ENCODE measurements at places on chromosomes 2 and 18.

DNA sequence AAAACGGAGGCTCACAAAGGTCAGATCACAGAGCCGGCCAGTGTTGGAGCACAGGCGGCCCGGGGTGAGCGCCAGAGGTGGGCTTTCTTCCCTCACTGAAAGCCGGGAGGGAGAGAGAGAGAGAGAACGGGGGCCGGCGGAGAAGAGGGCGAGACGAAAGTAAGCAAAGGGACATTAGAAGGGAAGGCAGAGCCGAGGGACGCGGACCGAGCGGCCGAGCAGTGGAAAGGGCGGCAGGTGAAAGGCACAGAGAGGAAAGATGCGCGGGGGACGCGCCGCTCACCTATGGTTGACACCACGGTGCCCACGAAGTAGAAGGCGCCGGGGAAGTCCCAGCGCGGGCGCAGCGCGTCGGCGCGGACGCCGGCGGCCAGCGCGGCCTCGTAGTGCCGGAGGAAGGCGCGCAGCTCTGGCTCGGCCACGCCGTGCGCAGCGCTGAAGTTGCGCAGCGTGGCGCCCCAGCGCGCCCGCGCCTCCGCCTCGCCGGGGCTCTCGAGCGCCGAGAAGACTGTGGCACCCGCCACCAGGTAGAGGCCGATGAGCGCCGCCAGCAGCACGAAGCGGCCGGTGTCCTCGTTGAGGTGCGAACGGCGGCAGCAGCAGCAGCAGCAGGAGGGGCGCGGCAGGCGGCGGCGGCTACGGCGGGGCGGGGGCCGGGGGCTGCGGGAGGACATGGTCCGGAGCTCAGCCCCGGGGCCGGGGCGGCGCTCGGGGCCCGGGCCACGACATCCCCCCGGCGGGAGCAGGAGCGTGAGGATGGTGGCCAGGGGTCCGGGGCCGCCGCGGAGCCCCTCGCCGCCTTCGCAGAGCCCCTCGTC, 166.9 kb downstream of the MSH2 start:
- peak; percentile 23 for ATAC-seq

DNA sequence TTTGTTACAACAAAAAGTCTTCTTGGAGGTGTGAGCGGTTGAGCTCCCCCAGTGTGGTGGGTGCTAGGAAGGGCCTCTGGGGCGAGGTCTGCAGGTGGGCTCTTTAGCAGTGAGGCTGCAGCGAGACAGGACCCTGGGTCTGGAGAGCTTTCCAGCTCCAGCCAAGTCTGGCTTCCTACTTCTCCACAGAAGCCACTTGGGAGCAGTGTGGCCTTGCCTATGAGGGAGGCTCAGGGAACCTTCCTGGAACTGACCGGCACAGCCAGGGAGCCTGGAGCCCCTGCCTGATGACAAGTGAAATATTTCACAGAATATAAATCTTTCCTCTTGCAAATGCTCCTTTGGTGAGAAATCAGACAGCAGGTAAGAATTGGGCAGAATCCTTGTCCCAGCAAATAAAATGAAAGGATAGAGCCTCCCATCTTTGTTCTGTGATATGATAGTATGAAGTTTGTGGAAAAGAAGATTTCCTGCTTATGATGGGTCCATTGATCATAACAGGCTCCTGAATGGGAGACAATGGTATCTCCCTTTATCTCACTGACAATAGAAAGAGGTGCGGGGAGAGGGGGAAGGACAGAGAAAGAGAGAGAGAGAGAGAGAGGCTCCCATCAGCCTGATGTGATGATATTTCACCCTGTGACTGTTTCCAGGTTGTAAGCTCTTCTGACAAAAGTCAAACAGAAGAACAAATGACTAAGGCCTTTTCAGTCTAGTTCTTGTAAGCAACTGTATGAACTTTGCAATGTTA, 289.8 kb upstream of the SPRED2 start:
- ATAC-seq, result peak; percentile 100

GRCh38 chr2:35365859-35366258, 989.7 kb upstream of the CRIM1 start:
- ATAC-seq, result no peak

DNA sequence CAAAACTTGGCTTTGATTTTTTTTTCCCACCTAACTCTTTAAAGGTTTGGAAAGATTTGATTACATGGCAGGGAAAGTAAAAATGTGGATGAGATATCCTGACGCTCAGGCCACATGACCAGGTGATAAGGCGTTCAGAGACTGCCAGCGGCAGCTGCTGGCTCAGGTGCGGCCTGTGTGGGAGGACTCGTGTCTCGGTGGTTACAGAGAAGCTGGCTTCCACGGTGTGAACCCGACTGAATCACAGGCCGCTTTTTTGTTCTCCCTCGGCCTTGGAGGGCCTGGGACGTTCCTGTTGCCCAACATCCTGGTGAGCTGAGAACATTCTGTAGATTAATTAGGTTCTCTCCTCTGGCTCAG, 124.2 kb upstream of the ZNF516 start:
- ATAC-seq, result no peak

DNA sequence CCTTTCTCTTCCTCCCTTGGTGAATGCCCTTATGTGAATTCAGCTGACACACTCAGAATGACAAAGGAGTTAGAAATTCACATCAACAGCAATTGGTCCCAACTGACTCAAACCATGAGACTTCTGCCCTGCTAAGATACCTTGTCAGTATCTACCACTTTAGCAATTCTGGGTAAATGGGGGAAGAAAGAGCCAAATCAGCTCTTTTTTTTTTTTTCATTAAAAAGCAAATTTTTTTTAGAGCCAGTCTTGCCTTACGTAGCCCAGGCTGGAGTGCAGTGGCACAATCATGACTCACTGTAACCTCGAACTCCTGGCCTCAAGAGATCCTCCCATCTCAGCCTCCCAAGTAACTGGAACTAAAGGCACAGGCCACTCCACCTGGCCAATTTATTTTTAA, 1.7 kb upstream of the PPP4R1 start:
- ATAC-seq, result no peak

DNA sequence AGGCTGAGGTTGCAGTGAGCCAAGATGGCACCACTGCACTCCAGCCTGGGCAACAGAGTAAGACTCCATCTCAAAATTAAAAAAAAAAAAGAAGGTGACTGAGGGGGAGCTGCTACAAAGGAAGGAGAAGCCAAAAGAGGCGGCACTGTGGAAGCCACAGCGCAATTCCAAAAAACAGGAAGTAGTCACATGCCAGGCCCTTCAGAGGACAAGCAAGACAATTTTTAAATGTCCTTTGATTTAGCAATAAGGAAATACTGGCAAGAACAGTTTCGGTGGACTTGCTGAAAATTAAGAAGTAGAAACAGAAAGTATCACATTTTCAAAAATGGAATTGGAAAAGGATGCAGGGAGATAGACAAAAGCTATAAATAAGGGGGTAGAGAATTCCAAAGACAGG, 122.8 kb downstream of the OSBPL1A start:
- no peak for ATAC-seq

DNA sequence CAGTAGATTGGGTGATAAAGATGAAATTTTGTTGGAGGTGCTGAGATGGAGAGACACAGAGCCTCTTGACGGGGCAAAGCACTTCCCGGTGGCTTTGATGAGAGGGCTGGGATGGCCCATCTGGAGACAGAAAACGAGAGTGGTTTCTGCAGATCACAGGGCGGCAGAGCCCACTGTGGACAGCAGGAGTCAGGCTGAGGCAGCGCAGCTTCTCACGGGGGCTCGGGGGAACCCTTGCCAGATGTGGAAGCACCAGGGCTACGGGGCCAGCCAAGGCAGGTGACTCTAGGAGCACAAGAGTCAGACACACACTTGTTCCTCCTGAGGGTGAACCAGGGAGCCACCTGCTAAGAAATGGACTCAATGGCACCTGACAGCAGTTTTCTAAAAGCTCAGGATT, 78.5 kb downstream of the TPO start:
- no peak for ATAC-seq

DNA sequence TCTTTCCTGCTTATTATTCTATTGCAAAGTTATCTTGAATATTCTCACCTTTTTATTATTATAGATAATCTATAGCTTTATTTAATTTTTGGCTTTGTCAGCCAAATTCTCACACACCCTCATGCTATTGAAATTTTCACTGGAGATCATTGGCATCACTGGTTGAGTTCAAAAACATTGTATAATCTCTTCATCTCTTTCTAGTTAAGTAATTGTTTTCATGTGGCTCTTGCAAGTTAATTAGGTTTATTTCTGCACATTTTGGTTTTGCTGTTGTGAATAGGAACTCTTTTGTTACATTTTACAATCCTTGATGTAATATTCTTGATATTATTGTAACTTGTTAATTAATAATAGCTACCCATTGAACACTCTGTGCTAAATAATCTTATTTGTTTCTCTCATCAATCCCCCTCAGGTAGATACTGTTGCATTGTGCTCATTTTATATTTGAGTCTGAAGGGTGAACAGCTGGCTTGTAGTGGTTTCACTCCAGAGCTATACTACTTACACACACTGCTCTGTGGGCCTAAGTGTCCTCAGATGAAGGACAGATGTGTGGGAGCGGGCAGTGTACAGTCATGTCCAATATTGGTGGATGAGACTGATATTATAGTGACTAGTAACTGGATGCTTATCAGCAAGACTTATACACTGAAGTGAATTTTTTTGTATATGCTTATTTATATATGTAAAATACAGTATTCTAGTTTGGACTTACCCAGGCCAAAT, 112.7 kb downstream of the LCLAT1 start:
- ATAC-seq, result no peak

Data from motor neuron (in vitro differentiated cells).